ENCODE measurements at places on chromosomes 1 and 21. TPM values are rescaled to one million over a fixed set of nuclear protein-coding genes. Genes with fewer than 3 reads are reported as not detected.

Gene BMP8A
- total RNA-seq, result not detected

Gene ESRRG
- total RNA-seq, result not detected

Gene TOE1
- total RNA-seq, result 8.3 TPM

Gene TEKT2
- 0.65 TPM for total RNA-seq
